T-cell (primary cell): ENCODE measurements at places on chromosomes 12 and 14.
A peak's percentile ranks its signal among the peaks of the same experiment; 100 is the strongest.

DNA sequence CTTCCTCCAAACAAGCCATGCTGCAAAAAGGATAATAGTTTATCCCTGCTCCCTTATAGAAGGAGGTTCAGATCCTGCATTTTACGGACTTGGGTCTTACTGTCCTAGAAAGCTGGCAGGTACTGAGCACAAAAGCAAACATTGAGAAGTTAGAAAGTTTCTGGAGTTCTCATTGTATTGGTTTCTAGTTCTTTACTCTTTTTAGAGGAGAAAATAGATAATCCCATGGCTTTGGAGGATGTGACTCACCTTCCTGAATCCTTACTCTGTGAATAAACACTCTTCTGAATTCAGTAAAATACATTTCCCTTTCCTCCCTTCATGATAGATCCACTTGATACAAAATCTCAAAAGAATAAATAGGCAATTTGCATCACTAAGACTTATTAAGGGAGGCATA, 188.9 kb downstream of the NPAS3 start:
- no peak for DNase-seq

GRCh38 chr14:75274899-75275569, 3.6 kb upstream of the FOS start:
- DNase-seq, result peak; percentile 90

DNA sequence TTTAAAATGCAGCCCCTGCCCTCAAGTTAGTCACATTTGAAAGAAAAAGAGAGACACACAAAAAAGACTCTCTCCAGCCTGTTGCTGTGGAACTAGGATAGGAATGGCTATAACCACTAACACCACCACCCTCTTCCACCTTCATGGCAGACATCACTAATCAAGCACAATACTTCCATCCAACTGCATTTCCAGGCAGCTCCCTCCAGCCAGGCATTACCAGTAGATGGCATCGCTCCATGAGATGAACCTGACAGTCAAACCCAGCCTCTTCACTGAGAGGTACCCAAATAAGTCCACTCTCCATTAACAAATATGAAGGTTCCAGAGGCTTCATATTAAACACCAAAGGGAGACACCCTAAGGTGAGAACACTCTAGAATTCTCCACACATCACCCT, 24.4 kb downstream of the SLC8B1 start:
- DNase-seq, result no peak

DNA sequence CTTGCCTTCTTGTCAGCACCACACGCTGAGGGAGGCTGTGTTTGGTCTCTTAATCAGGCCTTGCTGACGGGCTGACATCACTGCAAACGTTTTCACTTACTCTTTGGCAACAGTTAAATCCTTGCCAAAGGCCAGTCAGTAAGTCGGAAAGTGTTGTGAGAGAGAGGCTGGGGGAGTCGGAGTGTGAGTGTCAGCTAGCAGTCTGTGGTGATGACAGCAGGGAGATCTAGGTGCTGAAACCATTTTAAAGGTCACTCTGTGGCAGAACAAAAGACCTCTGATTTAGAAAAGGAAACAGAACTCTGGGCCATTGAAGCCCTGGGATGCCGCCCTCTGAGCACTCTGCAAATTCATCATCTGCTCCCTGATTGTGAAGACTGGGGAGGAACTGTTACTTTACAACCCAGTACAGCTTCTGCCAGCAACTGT, 143.5 kb downstream of the PAX9 start:
- no peak for DNase-seq

DNA sequence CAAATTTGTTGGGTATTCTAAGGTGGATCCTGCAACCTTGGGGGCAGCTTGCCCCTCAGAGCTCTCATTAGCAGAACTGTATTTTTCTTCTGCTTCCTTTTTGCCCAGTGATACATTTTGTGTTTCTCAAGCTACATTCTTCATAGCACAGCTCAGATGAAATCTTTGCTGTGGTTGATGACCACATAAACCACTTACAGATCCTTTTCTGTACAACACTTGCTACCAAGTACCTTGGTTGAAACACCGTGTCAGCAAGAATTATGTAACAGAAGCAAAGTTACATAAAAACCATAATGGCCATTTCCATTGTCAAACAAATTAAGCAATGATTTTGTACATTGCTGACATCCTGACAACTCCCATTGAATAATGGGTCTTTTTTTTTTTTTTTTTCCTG, 9.7 kb upstream of the PLBD1 start:
- DNase-seq, result no peak

DNA sequence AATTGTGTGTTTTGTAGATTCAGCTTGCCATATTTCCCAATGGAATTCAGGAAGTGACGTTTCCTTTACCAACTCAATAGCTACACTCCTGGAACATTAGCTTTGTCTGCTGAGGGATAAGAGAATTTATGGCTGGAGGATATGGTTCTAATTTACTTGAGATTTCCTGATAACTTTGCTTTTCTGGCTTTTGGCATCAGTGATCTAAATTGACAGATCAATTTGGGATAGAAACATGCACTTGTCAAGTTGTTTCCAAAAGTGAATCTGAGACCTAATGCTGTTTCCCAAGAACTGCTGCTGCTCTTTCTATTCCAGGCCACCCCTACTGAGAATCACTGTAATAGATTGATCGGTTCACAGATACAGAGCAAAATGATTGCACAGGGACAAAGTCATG, 43.2 kb downstream of the MGAT4C start:
- no peak for DNase-seq
